M059J (cell line): ENCODE measurements at places on chromosomes 5 and 9. TPM values are rescaled to one million over a fixed set of nuclear protein-coding genes. Genes with fewer than 3 reads are reported as not detected.

The PCDHB15 gene
- 0.17 TPM in 1 of 2 replicates, not detected in the other for total RNA-seq

The WNK2 gene
- 0.02 TPM in 1 of 2 replicates, not detected in the other for total RNA-seq

The FABP6 gene
- total RNA-seq = 1.0 and 3.0 TPM in 2 replicates

The PCDHB8 gene
- total RNA-seq = 0.98 and 3.8 TPM in 2 replicates

The NFIB gene
- total RNA-seq = 2.5 and 4.1 TPM in 2 replicates

The LCN1 gene
- not detected in 2 replicates for total RNA-seq

The TESK1 gene
- total RNA-seq = 7.1 and 11.0 TPM in 2 replicates

The KLHL9 gene
- total RNA-seq = 15.9 and 24.5 TPM in 2 replicates
